ENCODE measurements at places on chromosomes 11 and 22. TPM values are rescaled to one million over a fixed set of nuclear protein-coding genes. Genes with fewer than 3 reads are reported as not detected.

Gene APOA4
- total RNA-seq, result not detected

Gene HORMAD2
- not detected for total RNA-seq

GRCh38 chr11:113992459-113993110 lies 17.7 kb downstream of the HTR3A start:
- DNase-seq, result no peak

- DNase-seq, result peak; percentile 11
Measured at GRCh38 chr11:5891216-5891800, 1.7 kb upstream of the OR52E5 start.

DNA sequence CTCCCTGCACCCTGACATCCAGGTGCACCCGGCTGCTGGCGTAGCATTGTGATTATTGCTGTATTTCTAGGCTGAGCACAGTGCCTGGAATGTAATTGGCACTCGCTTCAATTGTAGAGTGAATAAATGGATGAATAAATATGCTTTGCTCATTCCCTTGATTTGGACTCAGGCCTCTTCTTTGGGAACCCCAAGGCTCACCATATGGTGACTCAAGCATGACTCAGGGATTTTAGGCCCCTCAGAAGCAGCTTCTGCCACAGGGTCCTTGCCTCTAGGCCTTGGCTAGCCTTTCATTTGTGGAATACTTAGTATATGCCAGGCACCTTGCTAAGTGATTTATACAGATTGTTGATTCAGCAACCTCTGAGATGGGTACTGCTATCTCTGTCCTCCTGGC lies 78.9 kb downstream of the GRIK4 start:
- DNase-seq, result no peak
